ENCODE measurements at places on chromosomes 12 and 14.

DNA sequence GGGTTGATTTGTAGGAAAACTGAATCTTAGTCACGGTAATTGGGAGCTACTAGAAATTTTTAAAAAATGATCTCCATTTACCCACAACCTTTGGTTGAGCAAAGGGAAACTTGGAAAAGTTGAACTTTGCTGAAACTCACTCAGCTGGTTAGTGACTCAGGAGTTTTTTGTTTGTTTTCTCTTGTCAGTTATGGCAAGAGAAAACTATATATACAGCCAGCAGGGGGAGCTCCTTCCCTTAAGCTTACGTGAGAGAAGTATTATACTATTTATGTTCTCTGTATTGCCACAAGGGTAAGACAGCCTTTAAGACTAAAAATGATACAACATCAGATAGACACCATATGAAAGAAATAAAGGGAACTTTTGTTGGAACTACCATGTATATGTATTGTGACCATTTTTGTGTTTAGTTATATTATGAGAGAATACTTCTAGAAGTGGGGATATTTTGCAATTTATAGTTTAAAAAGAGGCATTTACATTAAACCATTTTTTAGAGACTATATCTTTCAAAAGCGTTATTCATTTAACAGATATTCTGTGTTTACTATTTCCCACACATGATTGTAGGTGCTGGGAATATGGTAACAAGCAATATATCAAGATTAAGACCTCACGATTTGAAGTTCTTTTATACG is 28.1 kb upstream of the TBC1D30 start:
- peak; percentile 28 for DNase-seq

GRCh38 chr14:37844614-37845013 is 249.2 kb downstream of the TTC6 start:
- DNase-seq: no peak

- no peak for DNase-seq
Observed at GRCh38 chr12:22709292-22709691, 84.3 kb downstream of the ETNK1 start.

DNA sequence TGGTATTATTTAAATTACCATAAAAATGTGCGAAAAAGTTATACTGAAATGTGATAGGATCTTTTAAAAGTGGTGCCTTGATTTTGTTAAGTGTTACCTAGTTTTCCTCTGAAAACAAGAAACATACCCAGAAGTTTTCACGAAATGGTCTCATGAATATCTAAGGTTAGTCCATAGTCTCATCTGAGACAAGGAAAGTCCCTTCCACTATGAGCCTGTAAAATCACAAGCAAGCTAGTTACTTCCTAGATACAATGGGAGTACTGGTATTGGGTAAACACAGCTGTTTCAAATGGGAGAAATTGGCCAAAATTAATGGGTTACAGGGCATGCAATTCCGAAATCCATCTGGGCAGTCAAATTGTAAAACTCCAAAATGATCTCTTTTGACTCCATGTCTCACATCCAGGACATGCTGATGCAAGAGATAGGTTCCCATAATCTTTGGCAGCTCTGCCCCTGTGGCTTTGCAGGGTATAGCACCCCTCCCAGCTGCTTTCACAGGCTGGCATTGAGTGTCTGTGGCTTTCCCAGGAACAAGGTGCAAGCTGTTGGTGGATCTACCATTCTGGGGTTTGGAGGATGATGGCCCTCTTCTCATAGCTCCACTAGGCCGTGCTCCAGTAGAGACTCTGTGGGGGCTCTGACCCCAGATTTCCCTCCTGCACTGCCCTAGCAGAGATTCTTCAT is 271.4 kb downstream of the NAV3 start:
- DNase-seq: no peak

DNA sequence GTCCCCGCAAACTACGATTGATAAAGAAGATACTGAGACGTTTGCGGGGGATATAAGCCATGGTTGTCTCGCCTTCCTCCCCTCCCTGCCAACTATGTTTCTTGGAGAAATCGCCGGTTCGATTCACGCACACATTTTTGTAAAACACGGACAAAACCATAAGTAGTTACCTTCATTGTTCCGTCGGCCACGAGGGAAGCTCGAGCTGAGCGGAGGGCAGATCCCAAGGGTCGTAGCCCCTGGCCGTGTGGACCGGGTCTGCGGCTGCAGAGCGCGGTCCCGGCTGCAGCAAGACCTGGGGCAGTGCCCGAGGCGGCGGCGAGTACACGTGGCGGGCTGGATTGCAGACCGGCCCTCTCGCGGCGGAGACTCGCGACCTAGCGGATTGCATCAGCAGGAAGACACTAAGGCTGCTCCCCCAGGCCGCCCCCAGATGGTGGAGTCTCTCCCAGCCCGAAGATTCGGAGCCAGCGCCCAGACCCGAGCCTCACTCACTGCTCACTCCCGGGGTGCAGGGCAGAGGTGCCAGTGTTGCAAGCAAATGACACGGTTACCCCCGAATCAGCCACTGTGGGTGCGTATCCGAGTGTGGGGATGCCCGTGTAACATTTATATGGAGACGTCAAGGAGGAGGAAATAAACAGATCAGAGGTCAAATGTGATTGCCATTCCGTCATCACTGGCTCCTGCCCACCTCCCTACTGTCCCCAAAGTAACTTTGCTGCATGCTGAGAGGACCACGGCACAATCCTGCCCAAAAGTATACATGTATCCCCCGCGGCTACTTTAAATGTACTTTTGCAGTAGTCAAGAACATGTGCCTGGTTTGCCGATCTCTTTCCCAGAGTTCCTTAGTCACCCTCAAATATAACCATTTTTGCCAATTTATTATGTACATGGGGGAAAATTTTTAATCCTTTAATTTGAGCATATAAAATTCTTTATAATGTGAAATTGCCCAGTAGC is at the start of gene BCAT1:
Gene BCAT1, minus strand, starts transcription at position 345 of the 966 bp plus-strand sequence. Its CDS starts 169 bp downstream, at position 176.
- no peak for DNase-seq

- no peak for DNase-seq
Observed at GRCh38 chr12:113854385-113855142, 111.6 kb downstream of the RBM19 start.

DNA sequence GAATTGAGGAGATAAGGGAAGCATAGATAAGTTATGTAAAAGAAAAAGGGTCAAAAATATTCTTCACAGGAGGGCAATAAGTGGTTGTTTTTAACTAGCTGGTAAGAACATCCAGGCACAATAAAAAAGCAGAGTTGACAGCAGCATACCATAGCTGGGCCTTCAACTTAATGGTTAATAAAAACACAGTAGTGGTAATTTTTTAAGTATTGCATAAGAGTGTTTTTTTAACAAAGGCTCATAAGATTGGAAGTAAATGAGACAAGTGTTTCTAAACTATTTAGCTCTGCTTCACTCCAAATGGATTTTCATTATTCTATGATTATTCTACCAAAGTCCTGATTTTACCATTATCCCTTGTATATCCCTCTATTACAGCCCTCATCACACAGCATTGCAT is 140.1 kb upstream of the TSPAN8 start:
- no peak for DNase-seq

DNA sequence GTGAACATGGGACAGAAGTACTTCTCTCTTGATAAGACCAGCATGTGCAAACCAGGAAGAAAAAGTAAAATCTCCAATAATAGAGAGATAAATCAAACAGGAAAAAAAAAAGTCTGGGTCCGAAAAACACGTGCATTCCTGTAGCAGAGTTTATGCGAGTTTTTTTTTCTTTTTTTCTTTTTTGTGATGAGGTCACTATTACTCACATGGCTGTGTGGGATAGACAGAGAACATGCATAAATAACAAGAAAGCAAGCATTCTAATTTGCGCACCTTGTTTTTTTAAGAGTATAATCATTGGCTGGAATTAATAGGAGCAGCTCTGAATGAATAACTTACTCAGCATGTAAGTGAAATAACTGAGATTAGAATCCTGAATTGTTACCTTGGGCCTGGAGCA is 91.9 kb upstream of the CPM start:
- no peak for DNase-seq

Measured in activated naive CD8-positive, alpha-beta T cell treated with anti-CD3 and anti-CD28 coated beads, Interleukin-2, amount 50 U/mL, for 16 hours (primary cell).